Left renal pelvis (tissue), 4 donors: ENCODE measurements at places on chromosomes 2 and 18. TPM values are rescaled to one million over a fixed set of nuclear protein-coding genes. Genes with fewer than 3 reads are reported as not detected.

Gene HJURP
- polyA plus RNA-seq: 21.2 TPM

Gene MC4R
- polyA plus RNA-seq: 0.44 TPM

Gene KATNAL2
- polyA plus RNA-seq: 11.3 TPM

Gene CGREF1
- polyA plus RNA-seq: 5.1 TPM

Gene CLEC4F
- polyA plus RNA-seq: not detected

Gene ZBTB14
- 21.3 TPM for polyA plus RNA-seq

Gene NT5DC4
- not detected for polyA plus RNA-seq

Gene TGFA
- 0.55 TPM for polyA plus RNA-seq

Gene TIMM21
- 70.4 TPM for polyA plus RNA-seq

Gene LIMS4
- 1.5 TPM for polyA plus RNA-seq

Gene CNGA3
- polyA plus RNA-seq: not detected

Gene COL4A4
- 1.1 TPM for polyA plus RNA-seq

Gene TANK
- polyA plus RNA-seq: 57.6 TPM

Gene EN1
- 0.37 TPM for polyA plus RNA-seq

Gene ASB1
- polyA plus RNA-seq: 28.5 TPM

Gene LONRF2
- polyA plus RNA-seq: 5.4 TPM

Gene LYPD6
- polyA plus RNA-seq: 16.1 TPM

Gene OBSL1
- polyA plus RNA-seq: 104 TPM

Gene FBXO15
- polyA plus RNA-seq: 7.4 TPM

Gene GTF2A1L
- not detected for polyA plus RNA-seq
